Calu3 (cell line): ENCODE measurements at places on chromosomes 5 and 9.

GRCh38 chr9:123550012-123550411 is 194.0 kb downstream of the CRB2 start:
- DNase-seq, result no peak

- DNase-seq, result no peak
Observed at GRCh38 chr9:131709771-131710431, 30.0 kb downstream of the RAPGEF1 start.

GRCh38 chr5:116652903-116653302 is 78.3 kb upstream of the SEMA6A start:
- no peak for DNase-seq

DNA sequence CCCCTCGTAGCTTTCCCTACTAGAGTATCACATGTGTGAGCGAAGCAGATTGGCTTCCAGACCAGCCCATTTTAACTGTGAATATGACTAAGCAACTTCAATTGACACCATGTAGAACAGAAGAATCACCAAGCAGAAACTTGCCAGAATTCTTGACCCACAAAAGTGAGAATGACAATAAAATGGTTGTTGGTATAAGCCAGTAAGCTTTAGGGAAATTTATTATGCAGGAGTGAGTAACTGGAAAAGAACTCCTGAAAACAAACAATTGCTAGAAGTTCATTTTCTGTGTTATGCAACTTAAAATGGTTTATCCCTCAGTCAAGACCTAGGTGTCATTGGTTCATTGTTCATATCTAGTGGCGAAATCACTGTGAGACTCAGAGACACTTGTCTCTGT is 303.1 kb downstream of the DMRT2 start:
- no peak for DNase-seq

DNA sequence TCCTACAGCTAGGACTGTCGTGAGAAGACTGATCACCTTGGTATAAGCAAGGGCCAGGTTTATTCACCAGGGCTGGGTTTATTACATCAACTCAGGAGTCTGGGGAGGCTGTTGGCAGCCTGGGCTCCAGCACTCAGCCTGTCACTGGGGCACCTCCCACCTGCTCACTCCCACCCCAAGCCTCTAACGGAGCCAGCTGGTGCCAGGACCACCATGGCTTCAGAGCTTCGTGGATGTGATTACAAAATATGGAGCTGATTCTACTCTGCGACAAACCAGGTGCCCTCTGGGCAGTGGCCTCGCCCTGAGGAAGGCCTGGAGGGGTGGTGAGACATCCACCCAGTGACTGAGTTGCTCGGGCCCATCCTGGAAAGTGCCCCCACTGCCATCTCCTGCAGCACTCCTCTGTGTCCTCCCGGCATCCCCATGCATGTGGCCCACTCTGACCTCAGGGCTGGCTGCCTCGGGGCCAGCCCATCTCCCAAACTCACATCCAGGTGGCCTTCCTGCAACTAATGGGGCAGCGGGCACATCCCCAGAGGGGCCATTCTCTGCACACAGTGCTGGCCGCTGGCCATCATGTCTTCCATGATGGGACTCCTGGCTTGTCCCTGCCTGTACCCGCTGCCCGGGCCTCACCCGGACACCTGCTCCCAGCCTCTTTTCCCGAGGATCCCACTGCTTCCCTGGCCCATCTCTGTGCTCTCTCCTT is 49.6 kb downstream of the SECISBP2 start:
- DNase-seq, result no peak

GRCh38 chr9:127707766-127708165 is 978 bp downstream of the CFAP157 start:
- no peak for DNase-seq

DNA sequence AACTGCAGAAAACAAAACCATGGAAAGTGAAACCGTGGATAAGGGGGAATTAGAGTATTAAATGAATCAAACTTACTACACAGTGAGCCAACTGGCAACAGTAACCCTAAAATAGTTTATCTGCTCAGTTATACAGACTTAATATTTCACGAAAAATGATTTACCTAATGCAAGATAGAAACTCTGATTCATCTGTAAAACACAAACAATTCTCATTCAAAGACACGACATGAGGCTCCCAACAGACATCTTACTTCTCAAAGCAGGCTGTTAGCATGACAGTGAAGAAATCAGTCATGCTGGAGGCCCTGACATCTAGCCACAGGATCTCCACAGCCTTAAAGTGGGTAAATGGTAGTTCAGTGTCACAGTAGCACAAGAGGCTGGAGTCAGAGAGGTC is 131.2 kb downstream of the FBN2 start:
- DNase-seq, result no peak

DNA sequence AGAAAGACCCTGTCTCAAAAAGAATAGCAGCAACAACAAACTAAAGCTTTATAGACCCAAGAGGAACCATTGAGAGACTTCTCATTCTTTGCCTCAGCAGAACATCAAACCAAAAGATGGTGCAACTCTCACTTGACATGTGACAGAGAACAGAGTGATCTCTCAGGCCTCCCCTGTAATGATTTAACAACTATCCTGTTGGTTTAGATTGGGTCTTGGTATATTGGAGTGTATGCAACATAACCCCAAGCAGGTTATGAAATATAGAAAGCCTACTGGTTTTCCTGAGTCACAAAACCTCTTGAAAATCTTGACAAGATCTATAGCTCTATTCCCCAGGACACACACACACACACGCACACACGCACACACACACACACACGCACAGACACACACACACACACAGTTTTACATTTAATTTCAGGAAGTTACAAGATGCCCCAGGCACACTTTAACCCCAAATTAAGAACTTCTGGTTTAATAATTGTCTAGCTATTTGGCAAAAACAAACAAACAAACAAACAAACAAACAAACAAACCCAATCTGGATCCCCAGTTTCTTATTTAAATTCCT is 6.5 kb upstream of the FGF1 start:
- no peak for DNase-seq

DNA sequence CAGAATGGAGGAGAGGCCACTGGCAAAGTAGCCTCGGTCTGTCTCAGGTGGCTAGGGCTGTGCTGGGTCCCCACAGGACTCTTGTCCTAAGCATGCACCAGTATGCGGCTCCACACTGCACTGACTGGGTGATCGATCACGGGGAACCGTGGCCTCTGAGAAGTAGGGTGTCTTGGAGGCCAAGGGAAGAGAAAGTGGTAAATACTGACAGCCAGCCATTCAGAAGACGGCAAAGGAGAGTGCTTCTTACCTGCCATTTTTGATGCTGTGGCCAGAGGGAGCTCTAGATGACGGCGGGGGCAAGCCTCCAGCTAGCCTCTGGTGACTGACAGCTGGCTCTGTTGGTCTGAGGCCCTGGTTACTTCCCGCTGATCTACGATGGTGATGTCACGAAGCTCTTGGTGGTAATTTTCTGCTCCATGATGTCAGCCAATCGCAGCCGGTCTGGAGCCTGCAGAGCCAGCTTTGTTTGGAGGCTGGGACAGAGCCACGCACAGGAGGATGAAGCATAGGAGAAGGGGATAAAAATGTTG is 40.4 kb upstream of the GADD45G start:
- peak; percentile 38 for DNase-seq

DNA sequence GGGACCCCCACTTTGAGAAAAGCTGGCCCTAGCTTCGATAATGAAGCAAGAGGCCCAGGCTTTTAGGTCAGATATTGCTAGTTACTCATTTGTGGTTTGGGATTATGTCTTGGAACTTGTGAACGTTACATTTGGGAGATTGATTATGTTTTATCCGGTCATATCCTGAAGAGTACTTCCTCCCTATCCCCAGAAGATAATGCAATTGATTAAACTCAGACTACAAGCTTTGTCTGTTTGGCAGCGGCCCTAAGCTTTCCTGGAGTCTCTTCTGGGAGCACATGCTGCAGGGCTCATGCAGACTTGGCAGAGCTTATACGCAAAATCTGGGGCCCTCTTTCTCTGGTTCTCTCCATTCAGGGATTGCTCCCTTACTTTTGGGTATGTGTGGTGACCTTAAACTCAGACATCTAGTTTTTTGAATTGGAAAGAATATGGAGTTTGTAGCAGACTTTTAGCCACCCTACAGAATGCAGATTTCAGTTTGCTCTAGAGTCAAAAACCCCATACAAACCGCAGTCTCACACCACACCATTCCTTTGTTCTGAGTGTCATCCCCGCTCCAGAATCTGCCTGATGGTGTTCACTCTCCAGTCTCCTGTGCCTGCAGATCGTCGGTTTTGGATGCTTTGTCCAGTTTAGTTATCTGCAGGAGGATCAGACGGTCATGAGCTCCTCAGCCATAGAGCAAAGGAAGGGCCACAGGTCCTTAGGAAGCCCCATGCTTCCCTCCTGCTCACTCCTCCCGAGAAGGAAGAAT is 449.5 kb upstream of the TRPC7 start:
- no peak for DNase-seq

DNA sequence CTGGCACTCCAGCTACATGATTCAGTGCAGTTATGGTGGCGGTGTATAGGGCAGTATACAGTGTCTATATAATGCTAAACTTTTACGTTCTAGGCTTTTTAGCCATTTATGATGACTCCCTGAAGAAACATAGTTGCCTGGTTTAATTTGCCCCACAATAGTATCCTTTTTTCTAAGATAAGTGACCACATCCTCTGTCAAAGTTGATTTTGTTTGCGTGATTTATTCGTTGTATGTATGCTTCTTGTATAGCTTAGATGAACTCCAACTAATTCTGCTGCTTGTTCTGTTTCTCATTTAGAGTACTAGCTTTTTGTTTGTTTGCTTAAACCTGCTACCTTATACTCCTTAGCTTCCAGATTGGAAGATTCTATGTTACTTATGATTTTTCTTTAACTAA is 83.6 kb downstream of the ERMP1 start:
- no peak for DNase-seq

DNA sequence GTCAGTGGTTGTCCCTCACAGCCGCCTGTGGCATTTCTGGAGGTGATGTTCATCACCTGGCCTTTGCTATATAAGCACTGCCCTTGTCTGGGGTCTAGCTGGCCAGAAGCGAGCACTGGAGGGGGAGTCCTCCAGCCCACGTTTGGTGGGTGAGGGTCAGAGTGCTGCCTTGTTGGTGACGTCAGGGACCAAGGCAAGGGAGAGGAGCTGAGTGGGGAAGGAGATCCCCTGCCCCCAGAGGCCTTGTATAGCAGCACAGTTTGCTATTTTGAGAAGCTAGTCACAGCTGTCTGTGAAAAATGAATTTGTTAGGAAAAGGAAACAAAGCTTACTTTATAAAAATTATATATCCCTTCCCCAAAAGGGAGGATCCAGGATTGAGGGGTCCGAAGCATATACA is 49.8 kb downstream of the SYK start:
- DNase-seq, result no peak

GRCh38 chr9:132006677-132007370 is 72.8 kb downstream of the MED27 start:
- no peak for DNase-seq

- no peak for DNase-seq
Observed at GRCh38 chr5:125348936-125349831, 602.7 kb upstream of the ZNF608 start.

GRCh38 chr5:69331528-69332445 is 814 bp downstream of the CCDC125 start:
- peak; percentile 12 for DNase-seq

GRCh38 chr5:170336065-170336464 is 38.5 kb upstream of the LCP2 start:
- no peak for DNase-seq

DNA sequence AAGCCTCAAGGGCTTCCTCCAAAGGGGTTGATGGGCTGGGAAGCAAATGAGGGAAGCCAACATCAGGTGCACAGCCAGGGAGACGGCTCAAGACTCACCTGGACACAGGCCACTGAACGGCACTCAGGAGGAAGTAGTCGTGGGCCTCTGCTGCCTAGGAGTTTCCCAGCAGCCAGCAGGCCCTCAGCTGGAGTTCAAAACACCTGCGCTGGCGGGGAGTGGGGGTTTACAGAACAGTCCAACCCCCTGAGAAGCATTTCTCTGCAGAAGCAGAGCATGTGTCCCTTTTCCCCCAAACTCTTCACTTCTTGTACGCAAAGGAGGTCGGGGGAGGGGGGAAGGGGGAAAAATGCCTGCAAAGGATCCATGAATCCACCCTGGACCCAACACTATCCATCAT is 2.3 kb downstream of the WHRN start:
- no peak for DNase-seq

DNA sequence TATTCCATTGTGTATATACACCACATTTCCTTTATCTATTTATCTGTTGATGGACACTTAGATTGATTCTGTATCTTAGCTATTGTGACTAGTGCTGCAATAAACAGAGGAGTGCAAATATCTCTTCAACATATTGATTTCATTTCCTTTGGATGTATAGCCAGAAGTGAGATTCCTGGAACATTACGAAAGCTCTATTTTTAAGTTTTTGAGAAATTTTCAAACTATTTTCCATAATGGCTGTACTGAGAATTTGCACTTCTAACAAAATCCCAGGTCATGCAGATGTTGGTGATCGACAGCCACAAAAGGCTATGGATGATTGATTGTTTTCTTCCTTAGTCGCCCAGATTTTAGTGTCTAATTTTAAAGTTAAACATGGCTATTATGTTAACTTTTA is 132.7 kb upstream of the MTAP start:
- DNase-seq, result no peak

GRCh38 chr5:173158366-173158765 is 14.0 kb downstream of the BNIP1 start:
- DNase-seq, result no peak

DNA sequence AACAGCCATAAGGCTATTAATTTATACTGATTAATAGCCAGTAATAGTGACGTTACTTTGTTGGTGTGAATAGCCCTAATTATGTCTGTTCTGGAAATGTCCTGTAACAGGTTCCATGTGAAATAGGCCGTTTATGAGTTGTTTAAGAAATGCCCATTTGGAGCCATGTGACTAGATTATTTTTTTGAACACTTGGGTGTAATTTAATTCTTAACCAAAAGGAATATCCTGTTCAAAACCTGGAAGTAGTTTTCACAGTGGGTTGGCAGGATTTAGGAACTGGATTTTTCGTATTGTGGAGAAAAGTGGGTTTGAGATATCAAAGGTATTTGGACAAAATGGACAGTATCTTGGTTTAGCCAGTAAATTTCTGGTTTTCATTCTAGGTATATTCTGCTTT is 1.3 kb downstream of the TENT2 start:
- DNase-seq, result no peak

GRCh38 chr5:151097061-151097460 is 16.2 kb upstream of the TNIP1 start:
- DNase-seq, result no peak

DNA sequence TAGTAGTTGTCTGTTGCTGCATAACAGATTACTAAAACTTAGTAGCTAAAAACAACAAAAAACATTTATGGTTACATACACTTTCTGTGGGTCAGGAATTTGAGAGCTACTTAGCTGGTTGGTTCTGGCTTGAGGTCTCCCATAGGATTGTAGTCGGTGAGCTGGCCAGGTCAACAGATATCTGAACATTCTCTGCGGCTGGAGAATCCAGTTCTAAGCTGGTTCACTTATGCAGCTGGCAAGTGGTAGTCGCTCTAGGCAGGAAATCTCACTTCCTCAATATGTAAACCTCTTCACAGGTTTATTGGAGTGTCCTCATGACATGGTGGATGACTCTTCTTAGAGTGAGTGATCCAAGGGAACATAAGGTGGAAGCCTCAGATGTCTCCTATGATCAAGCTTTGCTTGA is 65.7 kb upstream of the TNFAIP8 start:
- DNase-seq, result no peak

GRCh38 chr9:75152416-75152815 is 64.1 kb downstream of the OSTF1 start:
- no peak for DNase-seq
